Kidney tubule cell (primary cell): ENCODE measurements at places on chromosomes 16 and 17.

GRCh38 chr17:69761767-69762321 lies 313.2 kb upstream of the KCNJ16 start:
- peak; percentile 94 for DNase-seq

DNA sequence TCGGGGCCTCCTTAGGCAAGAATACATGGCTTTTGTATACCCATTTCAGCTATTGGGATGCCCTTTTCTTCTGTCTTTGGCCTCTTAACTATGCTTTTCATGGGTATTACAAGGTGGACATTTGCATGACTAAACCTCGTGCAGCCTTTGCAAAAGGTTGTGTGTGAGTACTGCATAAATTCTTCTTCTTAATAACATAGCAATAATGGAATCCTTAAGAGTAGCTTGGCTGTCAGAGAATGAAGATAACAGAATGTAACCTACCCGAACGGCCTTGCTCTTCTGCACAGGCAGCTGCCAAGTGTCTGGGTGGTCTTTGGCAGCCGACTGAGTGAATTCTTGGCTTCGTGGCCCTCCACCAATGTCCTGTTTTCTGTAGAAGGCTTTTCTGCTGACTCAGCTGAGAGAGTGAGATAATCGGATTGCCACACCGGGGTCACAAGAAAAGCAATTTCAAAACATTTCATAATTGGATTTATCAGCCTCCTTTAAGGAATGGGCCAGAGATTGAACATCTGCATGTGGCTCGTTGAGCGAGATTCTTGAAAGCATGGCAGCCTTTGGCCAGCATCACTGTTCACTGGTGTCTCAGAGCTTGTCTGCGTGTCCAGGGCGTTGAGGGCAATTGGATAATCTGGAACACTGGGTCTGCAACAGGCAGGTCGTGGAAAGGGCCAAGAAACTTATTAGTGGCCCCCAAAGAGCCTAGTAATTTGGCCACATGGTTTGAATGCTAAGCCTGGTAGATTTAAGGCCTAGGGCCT lies 13.4 kb downstream of the IRF8 start:
- DNase-seq: no peak

- DNase-seq: peak; percentile 95
Observed at GRCh38 chr16:27326738-27327585, 13.2 kb downstream of the IL4R start.

- peak; percentile 29 for DNase-seq
Observed at GRCh38 chr17:7393613-7394451, 493 bp downstream of the PLSCR3 start.

DNA sequence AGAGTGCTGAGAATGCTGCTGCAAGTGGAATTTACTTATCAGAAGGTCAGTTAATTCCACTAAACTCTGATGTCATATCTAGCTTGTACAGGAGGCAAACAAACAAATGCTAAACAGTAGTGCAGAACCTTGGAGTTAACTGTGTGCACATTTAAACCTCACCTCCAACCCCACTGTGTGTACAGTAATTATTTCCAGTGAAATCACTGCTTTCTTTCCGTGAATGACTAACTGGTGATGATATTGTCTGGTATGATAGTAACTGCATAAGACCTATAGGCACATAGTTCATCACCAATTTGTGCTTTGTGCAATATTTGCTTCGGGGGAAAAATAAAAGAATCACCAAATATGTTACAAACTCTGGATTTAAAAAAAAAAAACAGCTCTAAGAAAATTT lies 492.5 kb upstream of the HSBP1 start:
- DNase-seq: no peak

DNA sequence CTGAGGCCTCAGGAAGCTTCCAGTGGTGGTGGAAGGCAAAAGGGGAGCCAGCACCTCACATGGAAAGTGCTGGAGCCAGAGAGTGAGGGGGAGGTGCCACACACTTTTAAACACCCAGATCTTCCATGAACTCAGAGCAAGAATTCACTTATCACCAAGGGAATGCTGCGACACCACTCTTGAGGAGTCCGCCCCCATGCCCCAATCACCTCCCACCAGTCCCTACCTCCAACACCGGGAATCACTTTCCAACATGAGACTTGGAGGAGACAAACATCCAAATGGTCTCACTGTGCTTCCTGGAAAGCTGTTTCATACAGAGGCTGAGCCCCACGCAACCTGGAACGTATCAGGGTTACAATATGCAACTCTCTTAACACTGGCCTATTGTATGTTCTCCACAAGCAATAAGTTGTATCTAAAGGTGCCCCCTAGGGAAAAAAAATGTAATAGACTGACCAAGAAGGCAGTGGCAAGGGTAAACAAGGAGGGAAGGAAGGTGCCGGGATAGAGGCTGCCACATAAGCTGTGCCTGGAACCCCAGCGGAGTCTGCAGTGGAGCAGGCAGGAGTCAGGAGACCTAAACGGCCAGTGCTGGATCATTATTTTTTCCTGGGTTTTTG lies 106.7 kb upstream of the FOXF1 start:
- DNase-seq: no peak

DNA sequence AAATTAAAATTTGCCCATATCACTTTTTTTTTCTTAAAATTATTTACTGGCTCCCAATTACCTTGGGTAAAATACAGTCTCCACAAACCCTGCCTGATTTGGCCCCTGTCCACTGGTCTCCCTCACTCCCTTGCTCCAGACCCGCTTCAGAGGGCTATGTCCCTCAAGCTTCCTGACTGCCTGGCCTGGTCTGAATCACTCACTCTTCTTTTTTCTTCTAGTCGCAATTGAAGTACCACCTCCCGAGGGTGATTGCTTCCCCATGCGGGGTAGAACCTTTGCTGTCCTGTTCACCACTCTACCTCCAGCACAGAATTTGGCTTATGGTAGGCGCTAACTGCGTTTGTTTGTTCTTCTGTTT lies 598 bp upstream of the PGAP3 start:
- peak; percentile 27 for DNase-seq

DNA sequence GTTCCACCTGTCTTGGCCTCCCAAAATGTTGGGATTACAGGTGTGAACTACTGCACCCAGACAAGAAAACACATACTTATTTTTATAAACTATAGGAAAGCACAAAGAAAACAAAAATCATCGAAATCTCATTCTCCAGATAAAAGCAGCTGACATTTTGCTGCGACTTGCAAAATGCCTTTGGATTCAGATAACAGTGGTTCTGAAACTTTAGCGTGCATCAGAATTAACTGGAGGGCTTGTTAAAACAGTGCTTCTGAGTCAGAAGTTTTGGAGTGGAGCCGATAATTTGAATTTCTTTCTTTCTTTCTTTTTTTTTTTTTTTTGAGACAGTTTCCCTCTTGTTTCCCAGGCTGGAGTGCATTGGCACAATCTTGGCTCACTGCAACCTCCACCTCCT lies 17.7 kb upstream of the GJD3 start:
- DNase-seq: no peak
